ENCODE measurements at places on chromosomes 2 and 18.
A peak's percentile ranks its signal among the peaks of the same experiment; 100 is the strongest.

- no peak for DNase-seq
These were observed 14.7 kb downstream of the WNT10A start for GRCh38 chr2:218895326-218895725.

DNA sequence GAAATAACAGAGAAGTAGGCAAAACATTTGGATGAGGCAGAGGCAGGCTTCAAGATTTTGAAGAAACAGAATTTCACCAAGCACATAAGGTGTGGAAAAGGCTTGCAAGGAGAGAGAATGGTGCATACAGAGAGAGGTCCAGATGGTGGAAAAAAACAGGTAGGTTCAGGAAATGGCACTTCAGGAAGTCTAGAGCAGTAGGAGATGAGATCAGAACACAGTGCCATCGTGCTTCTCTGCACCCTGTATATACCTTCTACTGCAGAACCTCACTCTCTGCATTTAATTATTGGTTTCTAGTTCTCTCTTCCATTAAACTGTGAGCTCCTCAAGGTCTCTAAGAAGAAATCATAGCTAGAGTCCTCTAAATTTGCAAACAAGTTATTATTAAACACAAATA lies 2.4 kb downstream of the PAIP2B start:
- DNase-seq: no peak

DNA sequence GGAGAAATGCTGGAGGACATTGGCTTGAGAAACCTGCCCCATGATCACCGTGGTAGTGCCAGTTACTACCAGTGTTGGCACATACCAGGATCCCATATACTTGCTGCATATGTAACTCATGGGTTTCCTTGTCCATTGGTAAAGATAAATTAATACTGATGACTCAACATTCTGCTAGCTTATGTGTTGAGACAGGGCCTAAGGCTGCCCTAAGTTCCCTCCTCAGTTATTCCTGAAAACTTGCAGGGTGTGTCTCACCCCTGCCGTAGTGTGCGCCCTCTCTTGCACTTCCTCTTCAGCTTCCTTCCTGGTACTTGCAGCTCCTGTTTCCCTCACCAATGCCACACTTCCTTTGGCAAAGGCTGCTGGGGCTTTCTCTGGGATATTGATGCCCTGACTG lies 4.3 kb upstream of the INO80C start:
- DNase-seq: peak; percentile 68

DNA sequence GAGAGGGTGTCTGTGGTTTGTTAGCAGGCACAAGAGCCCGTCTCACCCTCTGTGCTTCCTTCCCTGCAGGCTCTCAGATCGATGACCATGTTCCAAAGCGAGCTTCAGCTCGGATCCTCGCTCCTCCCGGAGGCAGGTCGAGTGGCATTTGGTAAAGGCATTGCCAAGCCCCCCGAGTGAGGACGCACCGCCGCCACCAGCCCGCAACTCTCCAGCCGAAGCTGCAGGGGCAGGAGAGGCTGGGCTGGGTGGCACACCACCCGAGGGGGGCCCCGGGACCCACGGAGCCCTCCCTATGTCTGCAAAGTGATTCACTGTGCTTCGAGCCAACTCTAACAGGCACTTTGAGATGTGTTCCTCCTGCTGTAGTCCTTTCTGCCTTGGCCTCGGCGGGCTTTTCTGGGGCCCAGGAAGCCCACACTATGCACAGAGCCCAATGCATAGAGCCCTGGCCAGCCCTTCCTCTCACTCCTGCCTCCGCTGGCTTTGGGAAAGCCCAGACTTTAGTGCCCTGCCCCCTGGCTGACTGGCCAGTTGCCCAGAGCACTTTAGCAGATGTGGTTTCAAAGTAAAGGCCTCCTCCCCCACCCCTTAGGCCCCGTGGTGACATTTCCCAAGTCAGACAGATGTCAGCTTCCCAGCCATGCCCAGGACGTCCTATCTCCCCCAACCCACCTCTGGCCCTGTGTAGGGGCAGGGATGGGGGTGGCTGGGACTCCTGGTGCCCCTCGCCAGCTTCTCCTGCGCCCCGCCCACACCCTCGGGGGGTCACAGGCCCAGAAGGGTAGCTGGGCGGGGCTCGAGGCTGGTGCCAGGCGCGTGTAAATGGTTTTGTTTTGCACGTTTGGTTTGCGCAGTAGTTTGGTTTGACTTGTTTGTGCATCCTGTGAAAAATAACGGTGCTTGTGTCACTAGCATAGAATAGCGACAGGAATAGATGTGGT lies 23.3 kb upstream of the MAPRE3 start:
- DNase-seq: peak; percentile 56

DNA sequence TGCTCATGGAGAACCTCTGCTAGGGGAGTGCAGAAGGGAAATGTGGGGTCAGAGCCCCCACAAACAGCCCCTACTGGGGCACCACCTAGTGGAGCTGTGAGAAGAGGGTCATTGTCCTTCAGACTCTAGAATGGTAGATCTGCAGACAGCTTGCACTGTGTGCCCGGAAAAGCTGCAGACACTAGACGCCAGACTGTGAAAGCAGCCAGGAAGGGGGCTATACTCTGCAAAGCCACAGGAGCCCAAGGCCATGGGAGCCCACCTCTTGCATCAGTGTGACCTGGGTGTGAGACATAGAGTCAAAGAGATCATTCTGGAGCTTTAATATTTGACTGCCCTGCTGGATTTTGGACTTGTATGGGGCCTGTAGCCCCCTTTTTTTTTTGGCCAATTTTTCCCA lies 60.9 kb downstream of the RPE start:
- no peak for DNase-seq

GRCh38 chr2:233791151-233791882 lies 13.2 kb downstream of the MROH2A start:
- DNase-seq: no peak

DNA sequence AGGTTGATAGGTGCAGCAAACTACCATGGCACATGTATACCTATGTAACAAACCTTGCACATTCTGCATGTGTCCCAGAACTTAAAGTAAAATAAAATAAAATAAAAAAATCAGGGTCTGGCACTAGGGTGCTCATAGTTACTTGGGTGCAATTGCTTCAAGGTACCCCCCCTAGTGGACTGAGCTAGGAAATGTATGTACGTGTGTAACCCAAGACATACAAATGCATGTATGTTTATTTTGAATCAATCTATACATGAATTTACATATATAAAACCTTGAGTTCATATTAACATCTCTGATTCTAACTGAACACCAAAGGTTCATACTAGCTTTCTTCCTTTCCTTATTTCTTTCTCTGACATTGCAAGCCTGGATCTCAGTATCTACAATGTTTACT lies 51.5 kb downstream of the USP37 start:
- DNase-seq: peak; percentile 16

Data from suppressor macrophage (primary cell).